ENCODE measurements at places on chromosomes 3 and 15.

GRCh38 chr15:84151205-84151931 is 84.2 kb upstream of the GOLGA6L4 start:
- DNase-seq: no peak

DNA sequence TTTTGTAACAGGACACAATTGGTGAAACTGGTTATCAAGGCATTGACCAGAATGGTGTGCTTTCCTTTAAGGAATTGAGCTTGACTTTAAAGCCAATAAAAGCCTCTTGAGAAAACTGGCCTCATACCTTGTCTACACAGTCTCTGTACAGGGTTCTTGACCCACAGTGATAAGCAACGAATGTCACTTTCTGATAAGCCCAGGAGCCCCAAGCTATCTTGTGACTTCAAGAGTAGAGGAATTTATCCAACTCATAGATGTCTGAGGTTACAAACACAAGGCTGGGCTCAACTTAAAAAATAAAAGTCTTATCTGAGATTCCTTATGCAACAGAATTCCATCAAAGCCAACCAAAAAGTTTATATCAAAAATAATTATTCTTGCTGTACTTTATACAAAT is 212.1 kb downstream of the GBE1 start:
- DNase-seq: peak; percentile 10

- DNase-seq: no peak
Observed at GRCh38 chr15:98567951-98568350, 80.4 kb upstream of the IGF1R start.

- no peak for DNase-seq
Observed at GRCh38 chr3:46193436-46193835, 14.7 kb downstream of the CCR1 start.

DNA sequence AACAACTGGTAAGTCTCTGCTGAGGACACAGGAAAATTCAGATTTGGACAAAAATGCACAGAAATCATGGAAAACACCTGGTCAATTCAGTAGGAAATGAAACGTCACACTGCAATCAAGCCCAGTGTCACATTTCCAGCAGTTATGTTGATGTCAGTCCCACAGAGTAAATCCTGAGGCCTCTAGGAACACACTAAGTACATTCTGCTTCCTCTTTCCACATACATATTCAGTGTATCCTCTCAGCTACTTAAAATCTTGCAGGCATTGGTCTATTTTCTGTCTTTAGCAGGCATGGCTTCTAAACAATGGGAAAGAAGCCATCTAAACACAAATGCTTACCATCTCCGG is 207.8 kb downstream of the PLCL2 start:
- DNase-seq: no peak

- DNase-seq: no peak
Observed at GRCh38 chr3:194369522-194370279, at the start of gene LRRC15. Gene LRRC15 (minus strand): TSS chr3:194369743. CDS start chr3:194361043, 8,700 bp downstream.

DNA sequence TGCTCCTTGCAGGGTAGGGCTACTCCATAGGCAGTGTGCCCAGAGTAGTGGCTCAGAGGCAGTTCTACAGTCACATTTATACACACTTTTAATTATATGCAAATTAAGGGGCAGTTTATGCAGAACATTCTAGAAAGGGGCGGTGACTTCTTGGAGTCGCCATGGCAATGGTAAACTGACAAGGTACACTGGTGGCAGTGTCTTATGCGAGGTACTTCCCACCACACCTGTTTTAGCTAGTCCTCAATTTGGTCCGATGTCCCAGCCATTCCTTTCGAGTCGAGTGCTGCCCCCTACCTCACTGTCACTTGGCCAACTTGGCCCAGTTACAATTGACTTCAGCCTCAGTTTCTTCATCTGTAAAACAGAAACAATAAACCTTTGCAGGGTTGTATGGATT is 3.8 kb upstream of the IRAK2 start:
- DNase-seq: no peak
